ENCODE measurements at places on chromosomes 3 and 15.
A peak's percentile ranks its signal among the peaks of the same experiment; 100 is the strongest.

DNA sequence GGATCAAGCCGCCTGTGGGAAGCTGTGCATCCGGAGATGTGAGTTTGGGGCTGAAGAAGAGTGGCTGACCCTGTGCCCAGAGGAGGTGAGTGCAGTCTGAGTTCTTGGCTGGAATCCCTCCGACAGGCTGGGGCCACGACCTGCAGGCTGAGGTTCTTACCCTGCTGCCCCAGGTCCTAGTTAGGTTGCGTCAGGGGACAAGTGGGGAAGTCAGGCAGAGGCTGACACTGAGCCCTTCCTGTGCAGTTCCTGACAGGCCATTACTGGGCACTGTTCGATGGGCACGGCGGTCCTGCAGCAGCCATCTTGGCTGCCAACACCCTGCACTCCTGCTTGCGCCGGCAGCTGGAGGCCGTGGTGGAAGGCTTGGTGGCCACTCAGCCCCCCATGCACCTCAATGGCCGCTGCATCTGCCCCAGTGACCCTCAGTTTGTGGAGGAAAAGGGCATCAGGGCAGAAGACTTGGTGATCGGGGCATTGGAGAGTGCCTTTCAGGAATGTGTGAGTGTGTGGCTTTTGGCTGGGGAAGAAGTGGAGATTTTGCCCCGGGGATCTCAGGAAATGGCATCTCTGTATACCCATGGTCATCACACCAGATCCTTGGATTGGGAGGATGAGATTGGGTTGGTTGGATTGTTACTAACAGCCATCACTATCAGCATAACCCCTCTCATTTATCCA lies 1.3 kb downstream of the PPM1M start:
- DNase-seq: no peak

GRCh38 chr3:174483254-174483653 lies 375.9 kb upstream of the NAALADL2 start:
- DNase-seq: no peak

- DNase-seq: no peak
These were observed 116.0 kb downstream of the IGF1R start for GRCh38 chr15:98764291-98764690.

DNA sequence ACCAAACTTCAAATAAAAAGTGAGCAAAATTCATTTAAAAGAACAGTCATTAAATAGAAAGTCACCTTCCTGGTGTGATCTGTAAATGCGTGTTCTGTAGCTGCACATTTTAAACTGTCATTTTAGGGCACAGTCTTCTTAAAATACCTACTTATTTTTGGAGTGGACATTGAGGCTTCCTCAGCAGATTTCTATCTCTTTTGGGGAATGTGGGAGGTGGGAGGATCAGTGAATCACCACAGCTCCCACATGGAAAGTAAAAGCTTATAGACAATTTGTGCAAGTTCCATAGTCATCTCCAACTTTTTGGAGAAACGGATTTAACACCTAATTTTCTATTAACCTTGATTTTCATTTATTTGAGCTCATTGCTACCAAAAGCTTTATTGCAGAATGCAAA lies 21.0 kb upstream of the MOBP start:
- DNase-seq: no peak

DNA sequence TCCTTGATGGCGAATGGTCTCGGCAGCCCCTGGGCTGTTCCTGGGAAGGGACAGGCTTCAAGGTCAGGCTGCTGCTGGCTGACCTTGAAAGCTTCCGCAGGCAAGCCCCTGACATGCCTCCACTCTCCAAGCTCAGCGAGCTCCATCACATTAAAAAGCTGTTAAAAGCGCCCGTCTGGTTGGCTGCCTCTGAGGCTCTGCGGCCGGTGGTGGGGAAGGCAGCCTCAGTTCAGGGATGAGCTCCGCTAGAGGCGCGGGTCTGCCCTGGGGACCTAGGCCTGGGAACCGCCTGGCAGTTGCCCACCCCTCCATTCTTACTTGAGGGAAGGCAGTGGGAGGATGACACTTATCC lies 103.8 kb downstream of the LINGO1 start:
- no peak for DNase-seq

- DNase-seq: no peak
These were observed 15.0 kb downstream of the KAT2B start for GRCh38 chr3:20055020-20055775.

GRCh38 chr15:39493424-39494067 lies 87.3 kb upstream of the THBS1 start:
- no peak for DNase-seq

DNA sequence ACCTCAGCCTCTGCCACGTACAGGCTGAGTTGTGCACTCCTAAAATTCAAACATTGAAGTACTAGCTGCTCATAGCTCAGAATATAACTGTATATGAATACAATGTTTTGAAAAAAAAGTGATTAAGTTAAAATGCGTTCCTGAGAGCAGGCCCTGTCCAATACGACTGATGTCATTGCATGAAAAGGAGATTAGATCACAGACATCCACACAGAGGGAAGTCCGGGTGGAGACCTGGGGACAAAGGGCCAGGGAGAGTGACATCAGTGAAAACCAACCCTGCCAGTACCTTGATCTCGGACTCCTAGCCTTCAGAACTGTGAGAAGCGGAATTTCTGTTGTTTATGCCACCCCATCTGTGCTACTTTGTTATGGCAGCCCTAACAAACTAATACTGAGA lies 311.4 kb upstream of the NR2F2 start:
- DNase-seq: no peak

DNA sequence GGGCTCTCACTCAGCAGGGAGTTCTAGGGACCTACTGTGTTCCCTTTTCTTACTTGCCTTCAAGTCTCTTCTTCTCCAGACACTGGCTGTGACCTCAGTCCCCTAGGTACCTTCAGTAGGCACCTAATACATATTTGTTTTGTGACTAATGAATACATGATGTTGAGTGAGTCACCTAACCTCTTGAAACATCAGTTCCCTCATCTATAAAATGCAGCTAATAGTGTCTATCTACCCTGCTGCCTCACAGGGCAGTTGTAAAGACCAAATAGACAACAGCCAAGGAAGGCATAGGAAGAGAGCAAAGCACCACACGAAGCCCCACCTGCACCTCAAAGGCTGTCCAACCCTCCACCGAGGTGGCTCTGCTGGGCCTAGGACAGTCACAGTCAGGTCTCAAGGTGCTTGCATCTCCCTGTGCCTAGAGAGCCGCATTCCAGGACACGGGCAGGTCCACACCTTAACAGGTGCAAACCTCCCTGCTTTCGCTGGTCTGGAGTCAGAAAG lies 29.1 kb downstream of the DAPK2 start:
- DNase-seq: no peak

- DNase-seq: no peak
These were observed 111.5 kb upstream of the MEF2A start for GRCh38 chr15:99454107-99454809.

- no peak for DNase-seq
These were observed 45.2 kb downstream of the GSK3B start for GRCh38 chr3:120049072-120049471.

DNA sequence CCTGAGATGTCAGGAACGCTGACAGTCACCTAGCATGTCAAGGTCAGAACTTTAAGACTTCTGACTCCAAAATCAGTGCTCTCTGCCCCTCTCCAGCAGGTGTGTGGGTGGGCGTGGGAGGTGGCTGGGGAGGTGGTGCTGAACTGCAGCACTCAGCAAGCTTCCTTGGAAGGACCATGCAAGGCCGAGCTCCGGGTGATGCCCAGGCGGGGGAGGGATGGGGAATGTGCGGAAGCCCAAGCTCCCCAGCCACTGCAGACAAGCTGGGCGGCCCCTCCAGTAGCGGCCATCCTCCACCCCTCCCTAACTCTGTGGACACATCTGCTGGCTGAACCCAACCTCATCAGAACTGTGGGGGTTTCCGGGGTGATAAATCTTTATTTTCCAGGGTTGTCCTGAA lies 296.6 kb downstream of the TLE3 start:
- DNase-seq: no peak

GRCh38 chr3:112799946-112800345 lies 46.7 kb downstream of the CD200R1L start:
- no peak for DNase-seq

GRCh38 chr15:90113166-90113565 lies 10.9 kb upstream of the IDH2 start:
- no peak for DNase-seq

DNA sequence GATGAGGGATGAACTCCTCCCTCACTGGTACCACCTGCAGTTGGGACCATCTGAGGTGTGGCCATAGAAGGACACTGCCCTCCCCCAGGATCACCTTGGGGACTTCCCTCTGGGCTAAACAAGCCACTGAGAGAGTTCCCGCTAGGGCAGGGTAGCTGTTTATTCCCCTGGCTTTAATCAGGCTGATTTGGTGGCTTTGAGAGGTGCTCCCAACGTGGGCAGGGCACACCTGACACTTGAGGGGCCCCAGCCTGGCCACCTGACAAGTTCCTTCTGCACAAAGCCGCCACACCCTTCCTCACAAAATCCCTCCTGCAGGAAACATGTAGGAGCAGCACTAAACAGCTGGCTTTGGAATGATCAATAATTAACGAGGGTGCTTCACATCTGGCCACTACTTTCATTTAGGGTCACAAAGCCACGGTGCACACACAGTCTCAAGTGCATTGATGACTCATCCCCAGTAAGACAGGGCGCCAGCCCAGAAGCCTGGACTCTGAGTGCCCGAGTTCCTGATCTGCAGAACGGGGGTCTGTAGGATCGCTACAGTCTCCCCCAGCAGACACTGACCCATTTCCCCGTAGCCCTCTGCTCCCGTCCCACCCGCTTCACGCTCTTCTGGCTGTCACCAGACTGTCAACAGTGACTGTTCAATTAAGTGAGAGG lies 75.1 kb downstream of the ATP10A start:
- DNase-seq: no peak

DNA sequence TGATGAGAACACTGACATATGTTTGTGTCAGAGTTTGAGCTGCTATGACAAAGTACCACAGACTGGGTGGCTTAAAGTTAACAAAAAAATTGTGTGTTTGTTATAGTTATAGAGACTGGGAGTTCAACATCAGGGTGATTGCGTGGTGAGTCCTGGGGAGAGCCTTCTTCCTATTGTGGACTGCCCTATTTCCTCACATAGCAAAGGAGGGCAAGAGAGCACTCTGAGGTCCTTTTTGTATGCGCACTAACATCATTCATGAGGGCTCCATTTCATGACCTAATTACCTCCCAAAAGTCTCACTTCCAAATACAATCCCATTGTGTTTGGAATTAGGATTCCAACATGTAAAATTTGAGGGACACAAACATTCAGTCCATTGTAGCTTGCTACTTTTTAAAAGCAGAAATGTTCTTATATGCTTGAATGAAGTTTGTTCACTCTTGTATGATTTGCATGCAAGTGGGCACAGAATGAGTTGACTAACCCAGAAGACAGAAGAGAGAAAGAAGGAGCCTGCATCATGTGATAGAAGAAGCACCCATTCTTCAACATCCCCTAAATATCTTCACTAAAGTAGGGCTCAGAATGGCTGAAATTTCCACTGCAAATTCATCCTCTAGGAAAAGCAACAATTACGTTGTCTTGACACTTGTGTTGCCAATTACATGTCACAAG lies 18.9 kb upstream of the ALCAM start:
- no peak for DNase-seq

DNA sequence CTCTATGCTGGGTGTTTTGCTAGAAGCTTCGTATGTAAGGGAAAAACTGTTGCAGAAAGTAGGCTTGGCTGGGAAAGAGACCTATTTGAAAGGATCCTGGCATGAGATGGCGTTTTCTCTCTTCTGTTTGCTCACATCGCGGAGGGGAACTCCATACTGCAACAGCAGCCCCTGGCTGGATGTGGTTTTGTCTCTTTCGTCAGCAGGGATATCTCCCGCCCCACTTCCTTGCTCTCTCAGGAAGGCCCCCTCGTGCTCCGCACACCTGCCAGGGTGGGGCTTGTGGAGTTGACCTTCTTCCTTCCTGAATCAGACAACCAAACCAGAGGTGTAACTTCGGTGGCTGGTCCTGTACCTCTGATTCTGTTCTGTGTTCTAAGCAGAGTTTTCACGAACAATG lies 26.4 kb upstream of the MYZAP start:
- DNase-seq: no peak

DNA sequence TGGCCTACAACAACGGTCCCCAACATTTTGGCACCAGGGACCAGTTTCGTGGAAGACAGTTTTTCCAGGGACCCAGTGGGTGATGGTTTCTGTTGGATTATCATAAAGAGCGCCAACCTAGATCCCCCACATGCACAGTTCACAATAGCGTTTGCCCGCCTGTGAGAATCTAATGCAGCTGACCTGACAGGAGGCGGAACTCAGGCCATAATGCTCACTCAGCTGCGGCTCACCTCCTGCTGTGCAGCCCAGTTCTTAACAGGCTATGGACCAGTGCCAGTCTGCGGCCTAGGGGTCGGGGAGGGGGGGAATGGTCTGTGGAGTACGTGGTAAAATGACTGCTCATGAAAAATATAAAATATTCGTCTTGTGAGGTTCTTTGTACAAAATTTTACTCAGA lies 518.5 kb upstream of the CADM2 start:
- DNase-seq: no peak

DNA sequence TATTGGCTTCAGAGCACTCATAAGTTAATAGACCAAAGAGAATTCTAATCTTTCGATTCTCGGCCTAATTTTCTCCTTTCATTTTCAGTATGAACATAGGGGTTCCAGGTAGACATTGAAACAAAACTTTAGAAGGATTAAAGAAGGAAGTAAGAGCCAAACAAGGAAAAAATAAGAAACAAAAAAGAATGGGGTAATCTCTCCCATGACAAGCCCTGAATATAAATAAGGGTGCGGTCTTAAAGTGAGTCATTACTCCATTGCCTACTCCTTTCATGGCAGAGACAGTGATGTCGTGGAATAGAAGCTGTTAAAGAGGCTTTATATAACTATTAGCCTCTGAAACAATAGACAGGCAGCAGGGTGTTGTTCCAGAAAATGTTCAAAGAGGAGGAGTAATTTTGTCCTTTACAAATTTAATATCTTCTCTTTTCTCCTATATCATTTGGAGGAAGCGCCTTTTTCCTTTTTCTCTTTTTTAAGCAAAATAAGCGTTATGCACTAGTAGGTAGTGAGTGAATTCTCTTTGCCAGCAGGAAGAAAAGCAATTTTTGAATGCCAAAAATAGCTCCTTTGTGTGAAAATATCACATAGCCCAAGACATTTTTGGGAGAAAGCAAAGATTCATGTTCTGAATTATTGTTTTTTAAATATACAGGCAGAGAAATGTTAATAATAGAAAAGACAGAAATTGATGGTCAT lies 607.9 kb upstream of the KCNMB2 start:
- DNase-seq: no peak

DNA sequence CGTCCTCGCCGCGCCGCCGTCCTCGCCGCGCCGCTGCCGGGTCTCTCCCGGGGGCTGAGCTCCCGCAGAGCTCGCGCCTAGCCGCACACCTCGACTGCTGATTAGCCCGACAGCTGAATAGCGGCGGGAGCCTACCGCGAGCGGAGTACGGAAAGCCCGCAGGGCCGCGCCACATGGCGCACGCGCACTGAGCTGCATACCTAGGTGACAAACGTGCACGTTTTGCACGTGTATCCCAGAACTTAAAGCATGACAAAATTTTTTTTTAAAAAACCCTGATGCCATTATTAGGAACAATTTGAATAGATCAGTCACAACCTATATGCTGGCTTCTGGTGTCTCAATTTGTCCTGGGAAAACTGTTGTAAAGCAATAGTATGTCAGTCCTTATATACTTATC lies at the start of gene GOLGA8A:
Gene GOLGA8A (minus strand): TSS at position 122 of the 400 bp plus-strand sequence. CDS start 48,117 bp downstream, outside the sequence.
- DNase-seq: peak; percentile 56

Data from stimulated activated CD8-positive, alpha-beta memory T cell treated with anti-CD3 and anti-CD28 coated beads, Interleukin-2, amount 100 ng/mL, for 1 hour (primary cell).